ENCODE measurements at places on chromosomes 1 and 21.

- DNase-seq, result peak; percentile 31
Observed at GRCh38 chr1:87950369-87950768, 621.7 kb downstream of the LMO4 start.

GRCh38 chr1:177210071-177210470 lies 39.3 kb downstream of the BRINP2 start:
- no peak for DNase-seq

DNA sequence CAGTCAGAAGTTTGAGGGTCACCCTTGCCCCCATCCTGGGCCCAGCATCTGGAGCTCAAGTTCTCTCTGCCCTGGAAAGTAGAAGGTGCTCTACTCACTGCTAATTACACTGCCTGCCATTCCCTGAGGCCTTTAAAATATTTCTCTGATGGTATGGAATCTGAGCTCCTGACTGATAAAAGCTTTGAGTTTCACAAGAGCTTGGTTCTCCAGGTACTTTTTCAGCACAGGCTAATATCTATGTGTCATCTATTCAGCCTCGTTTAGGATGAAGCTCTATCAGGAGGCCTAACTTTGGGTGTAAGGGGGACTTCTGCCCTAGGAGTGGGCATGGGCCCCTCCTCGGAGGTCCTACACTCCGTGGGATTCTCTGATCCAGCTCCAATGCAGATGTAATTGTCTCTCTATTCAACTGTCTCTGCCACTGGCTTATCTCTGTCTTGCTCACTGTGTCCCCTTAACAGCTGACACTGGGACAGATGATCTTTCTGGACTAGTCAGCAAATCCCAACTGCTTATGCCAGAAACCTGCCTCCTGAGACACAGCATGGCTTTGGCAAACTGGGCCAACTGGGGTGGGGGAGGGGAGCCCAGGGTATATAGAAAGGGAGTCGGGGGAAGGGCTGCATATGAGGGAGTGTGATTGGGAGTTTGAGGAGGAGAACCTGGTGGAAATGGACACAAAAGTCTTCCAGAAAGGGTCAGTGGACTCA lies 104.2 kb upstream of the GADD45A start:
- no peak for DNase-seq

DNA sequence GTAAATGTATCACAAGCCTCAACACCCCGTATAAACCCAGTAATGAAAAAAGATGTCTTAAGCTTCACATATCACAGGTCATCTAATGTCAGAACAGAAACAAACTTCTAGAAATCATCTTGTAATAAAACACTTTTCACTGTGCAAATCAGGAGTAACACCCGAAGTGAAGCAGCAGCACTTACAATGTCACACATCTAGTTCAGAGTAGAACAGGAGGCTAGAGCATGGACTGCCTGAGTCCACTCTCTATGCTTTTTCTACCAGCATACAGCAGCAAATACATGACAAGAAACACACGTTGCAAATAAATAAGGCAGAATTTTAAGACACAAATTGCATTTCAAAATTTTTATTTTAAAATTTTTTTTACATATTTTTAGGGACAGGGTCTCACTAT lies 57.2 kb downstream of the AKT3 start:
- no peak for DNase-seq

GRCh38 chr1:201904579-201904978 lies 15.9 kb downstream of the SHISA4 start:
- no peak for DNase-seq

DNA sequence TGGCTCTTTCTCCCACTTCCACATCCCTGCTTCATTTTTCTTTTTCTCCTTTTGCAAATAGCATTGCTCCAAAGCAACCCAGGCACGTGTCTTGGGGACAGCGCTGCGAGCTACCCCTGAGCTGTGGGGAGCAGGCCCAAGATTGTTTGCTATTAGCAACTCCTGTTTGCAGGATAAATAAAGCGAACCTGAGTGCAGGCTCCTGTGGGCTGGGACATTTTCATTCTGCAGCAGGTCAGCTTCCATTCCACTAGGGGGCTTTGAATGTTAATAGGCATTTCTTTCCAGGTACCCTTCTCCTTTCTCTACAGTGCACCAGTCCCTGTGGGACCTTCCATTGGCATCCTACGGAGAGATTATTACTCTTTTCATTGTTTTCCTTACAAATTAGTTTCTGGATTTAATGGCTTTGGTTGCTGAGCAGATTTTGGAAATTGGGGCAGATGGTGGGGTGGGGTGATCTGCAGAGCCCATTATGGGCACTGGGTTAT lies 54.0 kb downstream of the OLFML3 start:
- peak; percentile 78 for DNase-seq
